Activated T-helper 1 cell treated with Interleukin-2 at 50 U/mL for 16 hours (primary cell): ENCODE measurements at places on chromosomes 12 and 14.

DNA sequence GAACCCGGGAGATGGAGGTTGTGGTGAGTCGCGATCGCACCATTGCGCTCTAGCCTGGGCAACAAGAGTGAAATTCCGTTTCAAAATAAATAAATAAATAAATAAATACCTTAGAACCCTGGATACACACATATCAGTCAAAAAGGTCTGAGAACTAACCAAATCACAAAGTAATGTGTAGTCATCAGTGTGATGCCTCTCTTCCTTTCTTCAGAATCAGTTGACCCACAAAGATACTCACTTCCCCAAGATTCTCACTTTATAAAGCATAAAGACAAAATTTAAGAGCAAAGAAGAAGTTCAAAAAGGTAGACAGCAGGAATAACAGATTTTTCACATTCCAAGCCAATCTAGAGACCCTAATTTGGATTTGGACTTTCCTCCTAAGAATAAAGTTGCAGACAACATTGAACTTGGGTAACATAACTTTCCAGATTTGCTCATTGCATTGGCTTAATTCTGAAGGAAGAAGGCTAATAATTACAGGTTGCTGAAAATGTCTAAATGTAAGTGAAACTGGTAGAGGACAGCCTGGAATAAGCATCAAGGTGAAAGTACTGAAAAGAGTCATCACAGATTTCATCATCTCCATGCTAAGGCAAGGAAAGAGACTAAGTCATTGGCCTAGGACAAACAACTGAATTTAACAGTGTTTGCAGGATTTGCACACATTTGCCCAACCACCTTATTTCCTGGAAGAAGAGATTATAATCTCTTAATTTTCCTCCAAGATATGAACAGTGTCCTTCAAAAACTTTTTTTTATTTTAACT lies 17.4 kb downstream of the TMED10 start:
- no peak for DNase-seq

GRCh38 chr12:53213348-53213747 lies 6.3 kb upstream of the ITGB7 start:
- peak; percentile 72 for DNase-seq

DNA sequence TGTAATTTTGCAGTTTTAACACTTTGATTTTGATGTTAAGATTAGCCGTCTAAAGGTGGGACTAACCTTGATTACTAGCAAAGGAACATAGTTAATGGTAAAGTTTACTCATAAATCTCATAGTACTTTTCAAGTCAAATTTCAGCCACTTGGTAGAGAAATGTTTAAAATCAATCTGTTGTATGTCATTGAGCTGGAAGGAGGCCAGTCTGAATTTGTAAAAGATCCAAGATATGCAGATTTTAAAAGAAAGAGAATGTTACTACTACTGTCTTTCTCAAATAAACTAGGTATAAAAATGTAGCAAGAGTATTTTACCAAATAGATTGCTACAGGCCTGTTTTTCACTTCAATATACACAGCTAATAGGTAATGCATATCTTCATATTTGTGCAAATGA lies 600.8 kb upstream of the SEL1L start:
- no peak for DNase-seq

- DNase-seq, result no peak
Measured at GRCh38 chr12:42396473-42397259, 70.7 kb downstream of the PPHLN1 start.

DNA sequence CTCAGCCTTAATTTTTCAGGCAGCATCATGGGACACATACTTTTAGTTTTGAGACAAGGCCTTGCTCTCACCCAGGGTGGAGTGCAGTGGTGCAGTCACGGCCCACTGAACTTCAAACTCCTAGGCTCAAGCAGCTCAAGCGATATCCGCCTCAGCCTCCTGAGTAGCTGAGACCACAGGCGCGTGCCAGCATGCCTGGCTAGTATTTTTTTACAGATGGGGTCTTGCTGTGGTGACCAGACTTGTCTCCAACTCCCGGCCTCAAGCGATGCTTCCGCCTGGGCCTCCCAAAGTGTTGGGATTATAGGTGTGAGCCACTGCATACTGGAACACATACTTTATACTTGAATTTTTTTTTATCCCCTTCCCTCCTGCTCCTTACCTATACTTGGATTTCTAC lies 2.8 kb downstream of the RDH5 start:
- DNase-seq, result no peak

DNA sequence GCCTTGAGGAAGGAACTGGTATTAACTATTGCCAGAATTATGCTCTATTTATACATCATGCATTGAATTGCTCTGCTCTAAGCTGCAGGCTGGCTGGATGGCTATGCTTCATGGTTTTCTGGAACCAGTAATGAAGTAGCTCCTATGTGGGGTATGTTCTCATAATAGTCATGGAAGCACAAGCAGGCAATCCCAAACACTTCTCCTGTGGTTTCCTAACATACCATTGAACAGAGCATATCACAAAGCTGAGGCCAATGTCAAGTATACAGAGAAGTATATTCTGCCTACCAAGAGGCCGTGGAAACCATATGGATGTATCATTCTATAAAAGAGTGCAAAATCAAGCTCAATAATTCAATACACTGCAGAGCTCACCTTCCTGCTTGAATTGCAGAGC lies 1752.4 kb upstream of the FLRT2 start:
- no peak for DNase-seq

DNA sequence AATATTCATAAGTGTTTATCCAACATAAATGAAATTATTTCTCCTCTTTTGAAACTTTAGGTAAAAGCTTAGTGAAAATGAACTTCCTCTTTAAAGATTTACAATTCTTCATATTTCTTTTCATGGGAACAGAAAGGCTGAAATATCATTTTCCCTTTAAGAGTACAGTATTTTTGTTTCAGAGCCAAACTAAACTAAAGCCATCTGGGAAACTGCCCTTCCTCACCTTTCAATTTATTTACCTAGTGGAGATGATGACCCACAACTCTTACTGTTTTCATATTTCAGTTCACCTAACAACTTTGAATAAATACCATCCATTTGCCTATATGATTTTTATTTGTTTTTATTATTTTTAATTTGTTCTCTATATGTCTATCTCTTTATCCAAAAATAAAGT lies 105.4 kb downstream of the ALX1 start:
- no peak for DNase-seq

- no peak for DNase-seq
Measured at GRCh38 chr12:108888031-108888430, 8.1 kb downstream of the DAO start.

DNA sequence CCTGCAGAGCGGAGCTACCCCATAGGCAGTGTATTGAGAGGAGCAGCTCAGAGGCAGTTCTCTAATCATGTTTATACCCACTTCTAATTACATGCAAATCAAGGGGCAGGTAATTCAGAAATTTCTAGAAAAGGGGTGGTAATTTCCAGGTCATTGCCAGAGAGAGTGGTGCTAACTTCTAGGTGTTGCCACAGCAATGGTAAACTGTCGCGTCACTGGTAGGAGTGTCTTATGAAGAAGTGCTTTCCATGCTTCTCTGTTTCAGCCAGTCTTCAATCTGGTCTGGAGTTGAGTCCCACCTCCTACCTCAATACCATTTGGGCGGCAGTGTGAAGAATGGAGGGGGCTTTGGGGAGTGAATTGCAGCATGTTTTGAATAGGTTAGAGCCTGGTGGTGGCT lies 8.5 kb upstream of the AMN1 start:
- no peak for DNase-seq

- DNase-seq, result no peak
Measured at GRCh38 chr12:13377698-13378097, 181.2 kb downstream of the EMP1 start.

GRCh38 chr12:92765871-92766270 lies 63.1 kb downstream of the PLEKHG7 start:
- DNase-seq, result no peak

GRCh38 chr12:52608161-52608560 lies 6.9 kb upstream of the KRT72 start:
- no peak for DNase-seq

DNA sequence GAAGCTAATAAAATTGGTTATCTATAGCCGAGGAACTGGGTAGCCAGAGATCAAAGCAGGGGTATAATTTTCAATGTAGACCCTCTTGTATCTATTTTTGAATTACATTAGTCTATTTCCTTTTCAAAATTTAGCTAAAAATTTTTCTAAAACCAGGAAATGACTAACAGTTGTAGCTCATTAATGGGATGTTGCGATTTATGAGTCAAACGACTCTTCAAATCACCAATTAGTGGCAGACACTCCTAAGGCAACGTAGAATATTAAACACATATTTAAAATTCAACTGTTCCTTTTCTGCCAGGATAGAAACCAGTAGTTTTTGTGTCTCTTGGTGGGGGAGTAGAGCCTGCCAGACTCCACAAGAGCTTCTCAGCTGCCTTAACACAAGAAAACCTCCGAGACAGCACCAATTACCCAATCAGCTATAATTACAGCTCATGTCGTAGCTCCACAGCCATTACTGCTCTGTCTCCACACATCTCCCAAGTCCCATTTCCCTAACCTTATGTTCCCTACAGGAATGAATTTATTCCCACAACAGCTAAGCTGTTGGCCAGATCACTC lies 26.9 kb downstream of the GCN1 start:
- no peak for DNase-seq

GRCh38 chr12:96224219-96224615 lies 30.0 kb downstream of the ELK3 start:
- no peak for DNase-seq

GRCh38 chr12:46089414-46090162 lies 99.2 kb upstream of the SCAF11 start:
- no peak for DNase-seq

- no peak for DNase-seq
Measured at GRCh38 chr14:23877538-23878180, 75.9 kb upstream of the DHRS4 start.

GRCh38 chr12:22431693-22432251 lies 97.3 kb upstream of the ST8SIA1 start:
- DNase-seq, result no peak

DNA sequence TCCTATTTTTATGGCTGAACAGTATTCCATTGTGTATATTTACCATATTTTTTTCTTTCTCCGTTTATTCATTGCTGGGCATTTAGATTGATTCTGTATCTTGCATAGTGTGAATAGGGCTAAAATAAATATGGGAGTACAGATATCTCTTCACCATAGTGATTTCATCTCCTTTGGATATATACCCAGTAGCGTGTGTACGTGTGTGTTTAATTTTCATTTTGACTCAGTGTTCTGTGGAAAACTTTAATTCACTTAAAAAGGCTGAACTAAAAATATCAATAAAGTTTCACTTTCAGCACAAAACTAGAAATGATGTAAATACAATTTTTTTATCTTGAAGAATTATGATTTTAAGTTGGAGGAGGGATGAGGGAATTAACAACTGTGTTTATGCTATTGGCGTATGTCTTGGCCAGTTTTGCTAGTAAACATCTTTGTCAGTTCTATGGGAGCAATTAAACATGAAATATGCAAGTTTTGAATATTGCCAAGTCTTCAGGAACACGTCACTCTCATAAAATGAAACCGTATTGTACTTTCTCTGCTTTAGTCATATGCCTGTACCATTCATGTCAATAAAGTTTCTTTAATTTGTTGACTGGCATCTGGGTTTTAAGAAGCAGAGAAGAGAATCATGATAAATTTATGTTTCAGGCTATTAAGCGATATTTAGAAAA lies 99.8 kb downstream of the PTGER2 start:
- DNase-seq, result no peak

DNA sequence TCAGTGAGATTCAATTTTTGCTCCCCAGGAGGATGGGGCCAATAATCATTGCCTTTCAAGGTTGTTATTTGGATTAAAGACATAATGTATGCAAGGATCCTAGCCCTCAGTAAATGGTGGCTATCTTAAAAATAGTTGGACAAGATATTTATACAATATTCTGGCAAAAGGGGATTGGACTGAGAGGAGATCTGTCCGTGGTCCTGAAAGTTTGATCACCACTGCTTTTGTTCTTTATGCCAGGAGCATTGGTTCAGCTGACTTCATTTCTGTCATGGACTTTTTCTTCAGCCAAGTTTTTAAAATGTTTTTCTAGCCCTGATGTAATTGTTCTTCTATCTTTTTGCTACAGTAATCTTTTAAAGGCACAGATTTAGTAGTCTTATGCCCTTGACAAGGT lies 70.2 kb upstream of the TCL1A start:
- DNase-seq, result no peak

GRCh38 chr14:53610947-53611346 lies 345.7 kb downstream of the BMP4 start:
- DNase-seq, result no peak

DNA sequence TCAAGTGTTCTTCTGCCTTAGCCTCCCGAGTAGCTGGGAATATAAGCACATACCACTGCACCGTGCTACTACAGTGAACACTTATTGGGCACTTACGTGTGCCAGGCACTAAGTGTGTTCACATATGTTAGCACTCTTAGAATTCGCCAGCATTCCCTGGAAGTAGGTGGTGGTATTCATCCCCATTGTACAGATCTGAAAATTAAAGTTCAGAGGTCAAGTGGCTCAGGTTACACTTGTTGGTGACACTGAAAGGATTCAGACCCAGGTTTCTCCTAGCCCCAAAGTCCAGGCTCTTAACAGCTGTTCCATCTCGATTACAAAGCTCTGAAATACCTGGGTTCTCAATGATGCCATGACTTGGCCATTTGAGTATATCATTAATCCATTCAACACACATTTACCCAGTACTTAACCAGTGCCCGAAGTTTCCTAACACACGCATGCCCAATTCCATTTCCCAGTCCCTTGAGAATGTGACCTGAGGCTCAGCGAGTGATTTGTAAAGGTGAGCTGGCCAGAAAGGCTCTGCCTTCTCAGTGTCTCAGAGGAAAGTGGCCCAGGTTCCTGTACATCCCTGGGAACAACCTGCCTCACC lies 4.8 kb downstream of the MVK start:
- DNase-seq, result no peak

DNA sequence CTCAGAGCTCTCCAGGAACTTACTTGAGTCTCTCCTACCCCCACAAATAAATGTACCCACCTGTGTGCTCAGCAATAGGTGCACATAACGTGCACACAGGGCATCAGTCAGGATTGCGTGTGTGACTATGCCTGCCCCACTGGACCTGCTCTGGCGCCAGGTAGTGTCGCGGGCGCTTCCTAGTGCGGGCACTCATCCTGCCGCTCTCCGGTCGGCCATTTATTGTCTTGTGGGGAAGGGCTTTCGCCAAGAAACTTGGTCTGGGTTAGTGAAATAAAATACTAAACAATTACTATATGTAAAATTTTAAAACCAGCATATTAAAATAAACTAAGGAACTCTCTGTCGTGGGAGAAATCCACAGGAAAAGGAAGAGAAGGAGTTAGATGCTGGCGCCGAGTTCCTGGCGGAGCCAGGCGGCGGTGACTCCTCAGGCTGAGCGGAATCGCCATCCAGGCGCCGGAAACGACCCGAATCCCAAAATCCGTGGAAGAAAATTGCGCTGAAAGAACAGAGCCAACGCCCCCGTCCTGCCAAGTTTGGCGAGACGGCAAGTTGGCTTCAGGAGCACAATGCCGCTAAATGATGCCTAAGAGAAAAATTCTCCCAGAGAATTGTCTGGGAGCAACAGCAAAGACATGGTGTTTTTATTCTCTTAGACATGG lies 7.9 kb upstream of the HOXC13 start:
- no peak for DNase-seq

- no peak for DNase-seq
Measured at GRCh38 chr14:75487155-75487671, 35.1 kb upstream of the BATF start.
